ENCODE measurements at places on chromosomes 13 and 19.

DNA sequence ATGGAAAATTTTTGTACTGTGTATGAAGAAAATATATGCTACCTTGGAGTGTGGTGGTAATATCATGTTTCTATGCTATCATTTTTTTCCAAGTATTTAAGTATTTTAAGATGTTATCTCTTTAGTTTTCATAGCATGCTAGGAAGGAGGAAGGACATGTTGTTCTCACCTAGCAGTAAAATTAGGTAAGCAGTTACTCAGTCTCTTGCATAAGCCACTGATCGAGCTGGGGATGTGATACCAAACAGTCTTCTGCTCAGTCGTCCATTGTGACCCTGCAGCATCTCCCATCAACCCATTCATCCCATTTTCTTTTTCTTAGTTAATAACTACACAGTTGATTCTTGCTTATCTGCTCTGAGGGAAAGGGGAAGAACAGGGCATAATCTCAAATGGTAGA, 130.6 kb downstream of the KLF5 start:
- H3K4me3 ChIP-seq, result no peak overlapping the region
- H3K36me3 ChIP-seq, result no peaks in the 10 kb centered on the region
- peaks cover 14% of the 10 kb centered on the region for H3K4me1 ChIP-seq
- DNase-seq, result no peak
- no peak overlapping the region for H3K27ac ChIP-seq
- no peaks in the 10 kb centered on the region for H3K27me3 ChIP-seq

- no peaks in the 10 kb centered on the region for H3K27me3 ChIP-seq
- H3K36me3 ChIP-seq, result peaks cover 20% of the 10 kb centered on the region
- peak within 1 kb of the TSS; percentile 98 for H3K27ac ChIP-seq
- DNase-seq, result peak; percentile 87
- H3K4me1 ChIP-seq, result peaks cover 42% of the 10 kb centered on the region
Measured at GRCh38 chr19:57830071-57830602, at the start of gene ZNF587B. Gene ZNF587B, plus strand, starts transcription at chr19:57830299. Its CDS starts 230 bp downstream, at chr19:57830529.

- peaks cover 24% of the 10 kb centered on the region for H3K36me3 ChIP-seq
- no peak for DNase-seq
- no peaks in the 10 kb centered on the region for H3K4me1 ChIP-seq
- no peak overlapping the region for H3K27ac ChIP-seq
- no peaks in the 10 kb centered on the region for H3K27me3 ChIP-seq
- no peak overlapping the region for H3K4me3 ChIP-seq
Measured at GRCh38 chr19:5230730-5231555, 109.7 kb downstream of the PTPRS start.

DNA sequence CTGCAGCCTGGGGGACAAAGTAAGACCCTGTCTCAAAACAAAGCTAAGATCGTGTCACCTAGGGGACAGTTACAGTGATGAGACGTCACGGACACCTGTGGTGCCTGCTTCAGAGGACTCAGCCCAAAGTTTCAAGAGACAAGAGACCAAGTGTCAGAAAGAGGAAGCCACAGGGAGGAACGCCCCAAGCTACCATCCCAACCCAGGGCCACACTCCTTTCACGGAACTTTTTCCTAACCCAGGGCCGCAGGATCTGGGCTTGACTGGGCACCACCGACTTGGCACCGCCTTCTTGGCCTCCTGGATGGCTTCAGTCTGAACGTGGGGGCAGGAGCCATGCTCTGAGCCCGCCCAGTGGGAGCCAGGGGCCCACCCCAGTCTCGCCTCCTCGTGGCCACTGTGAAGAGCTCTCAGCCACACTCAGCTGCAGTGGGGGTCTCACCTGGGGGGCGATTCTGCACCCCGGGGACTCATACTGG, 8.5 kb downstream of the MOB3A start:
- H3K27me3 ChIP-seq, result no peaks in the 10 kb centered on the region
- DNase-seq, result no peak
- no peak overlapping the region for H3K4me3 ChIP-seq
- H3K27ac ChIP-seq, result no peak overlapping the region
- peaks cover 17% of the 10 kb centered on the region for H3K4me1 ChIP-seq

GRCh38 chr19:17627161-17627560, 61.0 kb downstream of the UNC13A start:
- no peaks in the 10 kb centered on the region for H3K36me3 ChIP-seq
- H3K4me3 ChIP-seq, result no peak overlapping the region
- no peaks in the 10 kb centered on the region for H3K27me3 ChIP-seq
- H3K4me1 ChIP-seq, result no peaks in the 10 kb centered on the region

- no peak for DNase-seq
- H3K4me1 ChIP-seq, result peaks cover 3% of the 10 kb centered on the region
Measured at GRCh38 chr19:33497131-33497777, 24.3 kb downstream of the PEPD start.

GRCh38 chr13:94359875-94360274, 119.6 kb downstream of the DCT start:
- no peak overlapping the region for H3K27ac ChIP-seq
- H3K4me1 ChIP-seq, result peaks cover 10% of the 10 kb centered on the region
- peaks cover 25% of the 10 kb centered on the region for H3K36me3 ChIP-seq
- H3K4me3 ChIP-seq, result no peak overlapping the region

- peaks cover 48% of the 10 kb centered on the region for H3K4me1 ChIP-seq
- DNase-seq, result no peak
- no peak overlapping the region for H3K4me3 ChIP-seq
- no peaks in the 10 kb centered on the region for H3K27me3 ChIP-seq
- H3K36me3 ChIP-seq, result peaks cover 2% of the 10 kb centered on the region
Measured at GRCh38 chr13:105340061-105340606, 1195.3 kb downstream of the EFNB2 start.

GRCh38 chr13:77946522-77946921, 27.9 kb upstream of the EDNRB start:
- no peaks in the 10 kb centered on the region for H3K36me3 ChIP-seq
- no peaks in the 10 kb centered on the region for H3K4me1 ChIP-seq
- H3K27me3 ChIP-seq, result no peaks in the 10 kb centered on the region
- no peak for DNase-seq

- peak overlapping the region; percentile 60 for H3K27ac ChIP-seq
- H3K27me3 ChIP-seq, result no peaks in the 10 kb centered on the region
- DNase-seq, result no peak
Measured at GRCh38 chr13:110238818-110239195, 68.2 kb downstream of the COL4A1 start.

- DNase-seq, result no peak
- H3K4me3 ChIP-seq, result no peak overlapping the region
- peaks cover 69% of the 10 kb centered on the region for H3K4me1 ChIP-seq
- H3K27me3 ChIP-seq, result no peaks in the 10 kb centered on the region
Measured at GRCh38 chr13:46638262-46638661, 85.3 kb downstream of the LRCH1 start.

- peaks cover 15% of the 10 kb centered on the region for H3K36me3 ChIP-seq
- H3K4me1 ChIP-seq, result peaks cover 13% of the 10 kb centered on the region
- no peak overlapping the region for H3K27ac ChIP-seq
- DNase-seq, result no peak
- H3K4me3 ChIP-seq, result no peak overlapping the region
Measured at GRCh38 chr13:48492470-48493065, 40.3 kb downstream of the RCBTB2 start.

GRCh38 chr19:38229585-38230073, 5.6 kb upstream of the DPF1 start:
- peak; percentile 61 for DNase-seq
- peaks cover 57% of the 10 kb centered on the region for H3K27me3 ChIP-seq
- no peaks in the 10 kb centered on the region for H3K36me3 ChIP-seq

- H3K27me3 ChIP-seq, result no peaks in the 10 kb centered on the region
- H3K27ac ChIP-seq, result no peak overlapping the region
- no peaks in the 10 kb centered on the region for H3K36me3 ChIP-seq
- no peak for DNase-seq
Measured at GRCh38 chr13:24276861-24277260, 32.5 kb upstream of the C1QTNF9 start.

GRCh38 chr13:48715977-48716376, 62.2 kb downstream of the CYSLTR2 start:
- H3K4me1 ChIP-seq, result no peaks in the 10 kb centered on the region
- H3K36me3 ChIP-seq, result peaks cover 20% of the 10 kb centered on the region
- no peak overlapping the region for H3K27ac ChIP-seq
- no peak overlapping the region for H3K4me3 ChIP-seq
- no peaks in the 10 kb centered on the region for H3K27me3 ChIP-seq

- H3K27me3 ChIP-seq, result no peaks in the 10 kb centered on the region
- peaks cover 8% of the 10 kb centered on the region for H3K4me1 ChIP-seq
- no peak for DNase-seq
- peaks cover 14% of the 10 kb centered on the region for H3K36me3 ChIP-seq
Measured at GRCh38 chr19:5032101-5032967, 63.4 kb downstream of the KDM4B start.

- H3K36me3 ChIP-seq, result peaks cover 7% of the 10 kb centered on the region
- no peak for DNase-seq
- H3K4me3 ChIP-seq, result no peak overlapping the region
- no peak overlapping the region for H3K27ac ChIP-seq
Measured at GRCh38 chr19:47499863-47500830, 14.7 kb downstream of the NAPA start.

- H3K27me3 ChIP-seq, result no peaks in the 10 kb centered on the region
- DNase-seq, result no peak
- H3K4me1 ChIP-seq, result peaks cover 18% of the 10 kb centered on the region
- peaks cover 33% of the 10 kb centered on the region for H3K36me3 ChIP-seq
- no peak overlapping the region for H3K27ac ChIP-seq
- no peak overlapping the region for H3K4me3 ChIP-seq
Measured at GRCh38 chr19:6247007-6247288, 32.8 kb downstream of the MLLT1 start.

GRCh38 chr13:29771247-29771646, 79.2 kb downstream of the UBL3 start:
- DNase-seq, result no peak
- H3K4me1 ChIP-seq, result peaks cover 3% of the 10 kb centered on the region
- no peaks in the 10 kb centered on the region for H3K27me3 ChIP-seq

GRCh38 chr13:97459215-97459777, 25.3 kb downstream of the RAP2A start:
- peak overlapping the region; percentile 89 for H3K27ac ChIP-seq
- peaks cover 37% of the 10 kb centered on the region for H3K4me1 ChIP-seq
- no peaks in the 10 kb centered on the region for H3K27me3 ChIP-seq
- no peak for DNase-seq

DNA sequence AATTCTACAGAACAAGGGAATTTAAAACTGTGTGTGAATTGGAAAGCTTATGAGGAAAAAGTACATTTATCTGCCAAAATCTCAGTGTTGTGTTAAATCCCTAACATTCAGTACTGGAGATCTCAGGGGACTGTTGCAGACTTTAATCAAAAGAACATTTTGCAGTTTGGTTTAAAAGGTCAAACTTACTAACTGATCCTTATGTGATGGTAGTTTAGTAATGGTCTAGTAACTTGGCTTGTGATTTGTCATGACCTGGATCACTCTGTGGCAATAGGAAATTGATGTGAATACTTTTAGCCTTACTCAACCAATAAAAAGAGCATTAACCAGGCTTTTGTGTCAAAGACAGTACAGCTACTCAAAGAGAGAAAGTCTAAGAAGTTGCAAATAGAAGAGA, 862.1 kb upstream of the MIR17HG start:
- no peak overlapping the region for H3K4me3 ChIP-seq
- DNase-seq, result no peak
- H3K27me3 ChIP-seq, result no peaks in the 10 kb centered on the region
- peaks cover 4% of the 10 kb centered on the region for H3K4me1 ChIP-seq
- no peak overlapping the region for H3K27ac ChIP-seq

DNA sequence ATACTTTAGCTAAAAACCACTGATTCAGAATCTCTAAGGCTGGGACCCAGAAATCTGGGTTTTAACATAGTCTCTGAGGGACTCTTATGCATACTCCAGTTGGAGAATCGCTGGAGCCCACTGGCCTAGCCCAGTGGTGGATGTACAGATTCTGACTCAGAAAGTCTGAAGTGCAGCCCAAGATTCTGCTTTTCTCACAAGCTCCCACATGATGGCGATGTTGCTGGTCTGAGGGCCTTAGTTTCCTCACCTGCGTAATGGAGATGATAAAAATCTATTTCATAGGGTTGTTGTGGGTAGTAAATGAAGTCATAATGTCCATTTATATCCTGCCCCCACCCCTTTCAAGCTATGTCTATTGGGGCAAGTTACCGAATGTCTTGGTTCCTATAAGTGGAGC, 7.7 kb upstream of the CDADC1 start:
- H3K4me3 ChIP-seq, result no peak overlapping the region
- peaks cover 26% of the 10 kb centered on the region for H3K27me3 ChIP-seq
- no peak overlapping the region for H3K27ac ChIP-seq
- H3K4me1 ChIP-seq, result no peaks in the 10 kb centered on the region
- DNase-seq, result no peak

DNA sequence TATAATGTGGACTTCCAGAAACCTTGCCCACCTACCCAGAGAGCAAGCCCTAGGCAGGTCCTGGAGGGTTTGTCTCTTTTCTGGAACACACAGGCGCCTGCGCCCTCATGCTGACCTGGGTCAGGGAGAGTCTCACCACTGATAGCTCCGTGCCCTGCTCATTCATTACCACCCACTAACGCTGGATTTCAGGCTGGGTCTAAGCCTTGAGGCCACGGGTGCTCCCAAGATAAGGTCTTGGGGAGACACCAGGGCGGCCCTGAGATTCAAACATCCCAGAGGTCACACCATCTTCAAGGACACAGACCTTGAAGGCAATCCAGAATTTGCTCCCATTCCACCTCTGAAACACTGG, 5.1 kb downstream of the S1PR2 start:
- H3K27me3 ChIP-seq, result no peaks in the 10 kb centered on the region
- H3K36me3 ChIP-seq, result peaks cover 12% of the 10 kb centered on the region
- peaks cover 16% of the 10 kb centered on the region for H3K4me1 ChIP-seq

- peak overlapping the region; percentile 18 for H3K4me3 ChIP-seq
- peaks cover 34% of the 10 kb centered on the region for H3K4me1 ChIP-seq
- no peak for DNase-seq
- H3K27ac ChIP-seq, result no peak overlapping the region
Measured at GRCh38 chr13:21077788-21078353, 16.5 kb upstream of the LATS2 start.

- no peak for DNase-seq
- no peak overlapping the region for H3K4me3 ChIP-seq
- peaks cover 46% of the 10 kb centered on the region for H3K36me3 ChIP-seq
- no peak overlapping the region for H3K27ac ChIP-seq
- H3K27me3 ChIP-seq, result no peaks in the 10 kb centered on the region
Measured at GRCh38 chr13:110506859-110507566, 54.5 kb downstream of the RAB20 start.

GRCh38 chr19:12064590-12065538, at the start of gene ZNF844:
Gene ZNF844, plus strand, starts transcription at chr19:12064731. Its CDS starts 143 bp downstream, at chr19:12064874.
- no peaks in the 10 kb centered on the region for H3K27me3 ChIP-seq
- H3K4me3 ChIP-seq, result peak within 1 kb of the TSS; percentile 87
- peak; percentile 62 for DNase-seq
- peaks cover 2% of the 10 kb centered on the region for H3K4me1 ChIP-seq
- H3K36me3 ChIP-seq, result peaks cover 20% of the 10 kb centered on the region
- peak within 1 kb of the TSS; percentile 84 for H3K27ac ChIP-seq

GRCh38 chr19:31560086-31561060, 211.1 kb upstream of the TSHZ3 start:
- no peak overlapping the region for H3K4me3 ChIP-seq
- H3K27me3 ChIP-seq, result no peaks in the 10 kb centered on the region
- no peak overlapping the region for H3K27ac ChIP-seq
- H3K36me3 ChIP-seq, result peaks cover 4% of the 10 kb centered on the region
- DNase-seq, result no peak

GRCh38 chr13:106488686-106489085, 46.8 kb downstream of the EFNB2 start:
- H3K4me3 ChIP-seq, result no peak overlapping the region
- H3K27me3 ChIP-seq, result no peaks in the 10 kb centered on the region
- H3K36me3 ChIP-seq, result peaks cover 37% of the 10 kb centered on the region
- H3K27ac ChIP-seq, result no peak overlapping the region
- H3K4me1 ChIP-seq, result peaks cover 41% of the 10 kb centered on the region
- no peak for DNase-seq
